ENCODE measurements at places on chromosomes 4 and X. TPM values are rescaled to one million over a fixed set of nuclear protein-coding genes. Genes with fewer than 3 reads are reported as not detected.

DNA sequence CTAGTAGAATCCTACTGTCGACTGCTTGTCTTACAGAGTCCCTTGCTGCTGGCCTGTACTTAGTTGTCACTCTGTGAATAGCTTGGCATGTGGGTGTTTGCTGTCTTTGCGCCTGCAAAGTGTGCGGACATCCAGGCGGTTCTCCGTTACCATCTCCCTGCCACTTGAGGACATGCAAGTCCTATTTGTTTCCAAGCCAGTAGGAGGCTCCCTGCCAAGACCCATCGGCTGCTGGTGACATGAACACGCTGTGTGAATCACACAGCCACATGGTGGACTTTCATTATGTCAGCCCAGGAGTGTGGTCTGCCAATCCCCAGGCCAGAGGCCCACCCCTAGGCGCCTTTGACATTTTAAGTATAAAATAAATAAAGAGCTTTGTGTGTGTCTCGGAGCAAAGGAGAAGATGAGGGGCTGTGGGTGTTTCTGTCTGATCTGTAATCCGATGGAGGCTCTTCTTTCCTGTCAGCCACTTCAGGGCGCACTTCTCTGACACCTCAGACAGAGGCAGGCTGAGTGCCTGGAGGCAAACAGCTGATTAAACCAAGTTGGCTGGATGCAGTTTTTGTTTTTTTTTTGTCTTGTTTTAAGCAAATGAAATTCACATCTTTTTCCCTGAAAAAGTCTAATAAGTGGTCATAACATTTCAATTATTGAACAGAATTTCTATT lies 51.5 kb downstream of the ALPK1 start:
- no peaks in the 10 kb centered on the region for H3K36me3 ChIP-seq
- DNase-seq, result peak; percentile 21
- no peak overlapping the region for H3K4me3 ChIP-seq
- no peaks in the 10 kb centered on the region for H3K4me1 ChIP-seq
- no peak overlapping the region for H3K27ac ChIP-seq

- H3K27me3 ChIP-seq, result no peaks in the 10 kb centered on the region
- no peak overlapping the region for H3K27ac ChIP-seq
- H3K4me3 ChIP-seq, result no peak overlapping the region
- no peaks in the 10 kb centered on the region for H3K4me1 ChIP-seq
These were observed 42.5 kb upstream of the ANXA3 start for GRCh38 chr4:78509043-78509442.

DNA sequence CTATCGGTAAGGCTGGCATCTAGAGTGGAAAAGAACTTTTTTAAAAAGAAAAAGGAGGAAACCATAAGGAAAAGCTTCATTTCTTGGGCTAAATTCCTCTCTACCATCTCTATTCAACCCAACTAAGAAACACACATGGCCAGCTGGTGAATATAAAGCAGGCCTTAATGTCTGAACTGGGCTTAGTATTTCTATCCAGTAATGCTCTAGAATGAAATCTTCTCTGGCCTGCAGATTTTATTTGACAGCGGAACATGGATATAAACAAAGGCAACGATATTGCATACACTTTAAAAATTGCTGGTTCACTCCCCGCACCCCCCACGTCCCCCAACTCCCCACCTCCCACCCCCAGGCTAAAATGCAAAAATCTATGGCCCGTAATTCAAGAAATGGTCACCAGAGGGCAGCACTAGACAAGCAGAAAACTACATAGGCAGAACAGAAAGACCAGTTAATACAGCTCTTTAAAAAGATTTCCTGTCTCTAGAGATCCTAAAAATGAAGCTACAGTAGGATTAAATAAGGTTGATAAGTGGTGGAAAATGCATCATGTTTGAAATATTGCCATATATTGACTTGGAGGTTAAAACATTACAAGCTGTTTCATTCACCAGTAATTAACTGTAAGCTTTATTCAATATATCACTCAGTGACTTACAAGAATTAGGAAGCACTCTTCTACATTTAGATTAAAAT lies 155.2 kb upstream of the GALNT7 start:
- no peak overlapping the region for H3K27ac ChIP-seq
- no peak overlapping the region for H3K4me3 ChIP-seq
- H3K4me1 ChIP-seq, result no peaks in the 10 kb centered on the region
- H3K36me3 ChIP-seq, result no peaks in the 10 kb centered on the region

DNA sequence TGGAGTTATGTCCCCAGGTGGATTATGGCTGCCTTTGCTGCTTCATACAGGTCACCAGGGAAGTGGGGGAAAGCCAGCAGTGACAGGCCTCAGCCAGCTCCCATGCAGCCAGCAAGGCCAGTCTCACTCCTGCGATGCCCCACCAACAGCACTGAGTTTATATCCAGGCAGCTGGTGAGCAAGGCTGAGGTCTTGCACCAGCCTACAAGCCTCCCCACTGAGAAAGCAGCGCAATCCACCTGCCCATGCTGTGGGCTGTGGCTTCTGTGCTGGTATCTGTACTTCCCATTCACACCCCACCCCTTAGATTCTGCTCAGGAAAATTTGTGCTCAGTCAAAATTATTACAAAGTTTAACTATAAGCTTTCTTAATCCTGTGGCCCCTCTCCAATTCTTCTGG lies 153.5 kb downstream of the HHIP start:
- no peaks in the 10 kb centered on the region for H3K4me1 ChIP-seq
- H3K4me3 ChIP-seq, result no peak overlapping the region
- H3K27me3 ChIP-seq, result no peaks in the 10 kb centered on the region
- no peak overlapping the region for H3K27ac ChIP-seq
- H3K36me3 ChIP-seq, result no peaks in the 10 kb centered on the region
- DNase-seq, result no peak

DNA sequence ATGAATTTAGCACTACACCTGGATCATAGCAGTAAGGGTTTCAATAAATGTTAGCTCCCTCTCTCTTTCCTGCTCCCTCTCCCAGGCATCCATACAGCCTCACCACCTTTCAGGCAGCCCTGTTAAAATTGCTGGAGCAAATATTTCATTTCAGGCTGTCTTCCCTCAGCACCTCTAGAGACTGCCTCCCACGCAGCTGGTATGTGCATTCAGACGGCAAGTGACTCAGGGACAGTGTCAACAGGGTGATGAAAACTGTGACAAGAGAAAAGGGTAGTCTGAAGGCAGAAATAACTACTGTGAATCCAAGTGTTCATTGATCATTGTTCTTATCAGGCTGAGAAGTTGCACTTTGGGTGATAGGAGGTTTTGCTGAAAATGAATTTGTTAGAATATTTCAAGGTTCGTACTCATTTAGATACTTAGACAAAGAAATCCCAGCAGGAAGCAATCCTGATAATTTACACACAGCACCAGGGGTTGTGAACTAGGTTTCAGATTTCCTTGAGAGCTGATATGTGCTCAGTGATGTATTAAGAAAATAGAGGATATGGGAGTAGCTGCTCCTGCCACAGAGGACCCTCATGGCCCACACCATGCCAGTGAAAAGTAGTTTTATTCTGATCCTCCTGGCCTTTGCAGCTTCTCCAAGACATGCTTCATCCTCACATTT lies 424.2 kb downstream of the FGF13 start:
- H3K36me3 ChIP-seq, result no peaks in the 10 kb centered on the region
- H3K4me3 ChIP-seq, result no peak overlapping the region
- no peaks in the 10 kb centered on the region for H3K4me1 ChIP-seq

GRCh38 chr4:42268824-42269223 lies 116.4 kb upstream of the BEND4 start:
- no peaks in the 10 kb centered on the region for H3K4me1 ChIP-seq
- no peak overlapping the region for H3K4me3 ChIP-seq
- no peak for DNase-seq
- no peaks in the 10 kb centered on the region for H3K27me3 ChIP-seq
- no peaks in the 10 kb centered on the region for H3K36me3 ChIP-seq
- no peak overlapping the region for H3K27ac ChIP-seq

- no peak overlapping the region for H3K27ac ChIP-seq
- no peaks in the 10 kb centered on the region for H3K4me1 ChIP-seq
- H3K36me3 ChIP-seq, result no peaks in the 10 kb centered on the region
- no peak overlapping the region for H3K4me3 ChIP-seq
- H3K27me3 ChIP-seq, result peaks cover 1% of the 10 kb centered on the region
- DNase-seq, result no peak
These were observed 56.4 kb upstream of the NWD2 start for GRCh38 chr4:37188100-37188499.

- no peaks in the 10 kb centered on the region for H3K36me3 ChIP-seq
- H3K27ac ChIP-seq, result no peak overlapping the region
- H3K4me3 ChIP-seq, result no peak overlapping the region
- no peak for DNase-seq
These were observed 453.9 kb downstream of the GPAT3 start for GRCh38 chr4:83989835-83990234.

Gene ARHGEF9
- polyA plus RNA-seq, result 38.9 TPM

Gene LUZP4
- polyA plus RNA-seq, result not detected

Gene FAT1
- polyA plus RNA-seq, result 99.3 TPM

Gene SPP1
- 12.8 TPM for polyA plus RNA-seq
